ENCODE measurements at places on chromosomes 5 and 9.

GRCh38 chr5:54988218-54988617 is 2.8 kb upstream of the ESM1 start:
- DNase-seq = peak; percentile 38

- no peak for DNase-seq
Observed at GRCh38 chr5:57402761-57403160, 79.8 kb downstream of the ACTBL2 start.

- DNase-seq = no peak
Observed at GRCh38 chr9:127792417-127793031, 6.7 kb downstream of the CDK9 start.

DNA sequence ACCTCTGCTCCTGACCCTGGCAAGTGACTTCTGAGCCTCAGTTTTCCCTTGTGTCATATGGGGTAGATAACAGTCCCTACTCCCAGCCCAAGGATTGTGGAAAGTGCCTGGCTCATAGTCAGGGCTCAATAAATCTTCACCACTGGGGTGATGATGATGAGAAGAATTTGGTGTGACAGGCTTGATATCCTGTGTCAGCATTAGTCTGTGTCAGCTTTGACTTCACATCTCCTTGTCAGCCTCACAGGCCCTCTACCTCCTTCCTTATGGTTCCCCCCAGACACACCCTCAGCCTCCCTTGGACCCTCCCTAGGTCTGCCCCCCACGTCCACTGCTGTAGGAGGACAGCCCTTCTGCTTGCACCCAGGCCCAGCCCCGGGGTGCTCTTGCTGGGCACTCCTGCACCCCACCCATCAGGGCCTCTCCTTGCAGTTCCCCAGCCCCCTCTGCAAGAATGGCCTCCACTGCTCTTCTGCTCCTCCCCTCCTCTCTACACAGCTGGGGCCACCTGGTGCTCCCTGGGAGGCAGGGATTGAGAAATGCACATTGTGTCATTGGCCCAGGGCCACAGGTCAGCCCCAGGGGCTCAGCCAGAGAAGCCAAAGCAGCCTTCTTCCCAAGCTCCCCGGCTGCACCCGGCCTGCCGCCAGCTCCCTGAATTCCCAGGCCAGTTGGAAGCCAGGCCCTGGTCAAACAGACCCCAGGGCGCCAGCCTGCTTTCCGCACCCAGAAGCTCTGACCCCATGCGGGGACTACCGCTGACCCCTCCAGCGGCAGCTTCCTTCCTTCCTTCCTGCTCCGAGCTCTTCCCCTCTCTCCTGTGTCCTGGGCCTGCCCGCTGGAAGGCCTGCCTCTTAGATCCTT is 7.7 kb downstream of the FGFR4 start:
- DNase-seq = no peak

GRCh38 chr5:62342476-62342837 is 36.5 kb downstream of the KIF2A start:
- DNase-seq = no peak

GRCh38 chr5:122064992-122065391 is 13.1 kb downstream of the LOX start:
- DNase-seq = no peak

DNA sequence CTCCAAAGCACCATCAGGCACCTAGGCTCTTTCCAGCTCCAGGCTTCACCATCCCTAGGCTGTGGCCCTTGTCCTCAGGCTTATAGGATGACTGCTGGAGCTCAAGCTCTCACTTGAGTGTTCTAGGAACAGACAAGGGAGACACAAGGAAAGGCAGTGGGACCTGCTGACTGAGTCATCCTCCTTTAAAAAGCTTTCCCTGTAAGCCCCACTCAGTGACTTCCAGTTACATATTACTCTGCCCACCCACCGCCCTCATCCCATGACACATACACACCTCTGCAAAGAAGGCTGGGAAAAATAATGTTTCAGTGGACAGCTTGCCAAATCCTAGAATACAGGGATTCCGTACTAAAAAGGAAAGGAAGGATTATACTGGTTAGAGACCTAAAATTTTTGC is 154.2 kb upstream of the ZNF366 start:
- no peak for DNase-seq

DNA sequence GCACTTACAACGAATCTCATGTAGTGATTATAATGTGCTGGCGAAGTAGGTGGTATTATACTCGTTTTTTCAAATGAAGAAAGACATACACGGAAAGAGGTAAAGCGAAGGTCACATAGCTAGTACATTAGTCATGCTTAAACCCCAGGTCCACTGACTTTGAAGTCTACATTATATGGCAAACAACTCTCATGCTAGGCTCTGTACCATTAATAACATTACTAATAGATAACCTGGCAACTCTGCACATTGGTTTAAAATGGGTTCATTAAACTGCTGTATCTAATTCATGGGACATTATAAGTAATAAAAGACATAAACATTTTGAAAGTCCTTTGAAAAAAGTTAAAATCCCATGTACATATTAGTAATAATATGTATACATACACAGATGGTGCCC is 21.2 kb downstream of the FYB1 start:
- DNase-seq = no peak

DNA sequence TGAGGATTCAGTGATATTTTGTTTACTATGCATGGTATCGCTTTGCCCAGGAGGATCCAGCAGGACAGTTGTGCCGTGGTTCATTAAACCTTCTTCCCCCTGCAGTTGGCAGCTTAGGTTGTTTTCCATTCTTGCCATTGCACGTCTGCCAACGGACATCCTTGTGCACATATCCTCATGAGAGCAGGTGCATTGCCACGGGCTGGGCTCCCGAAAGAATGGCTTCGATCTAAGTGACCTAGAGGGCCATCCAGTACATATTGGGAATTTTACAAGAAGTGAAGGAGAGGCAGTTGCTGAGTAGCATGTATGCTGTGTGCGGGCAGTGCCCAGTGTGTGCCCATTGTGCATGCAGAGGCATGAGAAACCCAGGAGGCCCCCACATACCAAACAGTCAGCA is 22.1 kb downstream of the HRH2 start:
- DNase-seq = no peak

DNA sequence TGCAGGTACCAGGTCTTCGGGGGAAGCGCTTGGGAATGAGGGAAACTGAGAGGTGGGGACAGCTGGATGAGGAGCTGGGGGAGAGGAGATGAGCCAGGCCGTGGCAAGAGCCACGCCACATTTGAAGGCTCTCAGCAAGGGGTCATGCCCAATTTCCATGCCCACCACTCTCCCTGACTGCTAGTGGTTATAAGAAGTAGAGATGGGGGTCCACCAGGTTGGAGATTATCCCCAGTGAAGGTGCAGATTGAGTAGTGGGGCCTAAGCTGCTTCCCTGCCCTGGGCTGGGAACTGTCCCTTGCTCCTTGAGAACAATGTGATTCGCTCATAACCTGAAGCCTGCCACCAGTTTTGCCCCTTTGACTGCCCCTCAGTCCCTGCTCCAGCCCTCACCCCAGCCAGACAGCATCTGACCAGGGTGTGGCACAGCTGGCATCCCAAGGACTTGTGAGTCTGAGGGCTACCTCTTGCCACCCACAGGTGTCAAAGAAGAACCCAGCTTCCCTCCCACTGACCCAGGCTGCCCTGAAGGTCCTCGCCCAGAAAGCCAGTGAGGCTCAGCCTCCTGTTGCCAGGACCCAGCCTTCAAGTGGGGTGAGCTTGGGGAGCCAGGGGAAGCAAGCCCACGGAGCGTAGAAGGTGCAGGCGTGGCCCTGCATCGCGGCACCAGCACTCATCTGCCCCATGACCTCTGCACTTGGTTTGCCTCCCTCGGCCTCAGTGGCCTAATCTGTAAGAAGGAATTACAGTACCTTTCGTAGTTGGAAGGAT is 21.5 kb downstream of the CD74 start:
- no peak for DNase-seq

DNA sequence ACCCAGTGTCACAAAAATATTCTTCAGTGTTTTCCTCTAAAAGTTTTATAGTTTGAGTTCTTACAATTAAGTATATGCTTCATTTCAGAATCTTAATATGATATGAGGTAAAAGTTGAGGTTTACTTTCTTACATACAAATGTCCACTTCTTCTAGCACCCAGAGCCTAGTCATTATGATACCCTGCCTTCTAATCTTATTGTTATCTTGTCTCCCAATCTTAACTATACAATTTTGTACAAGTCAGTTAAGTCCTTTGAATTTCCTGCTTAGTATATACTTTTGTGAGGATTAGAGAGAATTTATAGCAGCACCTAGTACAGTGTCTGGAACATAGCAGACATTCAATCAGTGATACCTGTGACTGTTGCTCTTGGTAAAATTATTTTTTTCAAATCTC is 29.3 kb downstream of the RAD50 start:
- DNase-seq = no peak

DNA sequence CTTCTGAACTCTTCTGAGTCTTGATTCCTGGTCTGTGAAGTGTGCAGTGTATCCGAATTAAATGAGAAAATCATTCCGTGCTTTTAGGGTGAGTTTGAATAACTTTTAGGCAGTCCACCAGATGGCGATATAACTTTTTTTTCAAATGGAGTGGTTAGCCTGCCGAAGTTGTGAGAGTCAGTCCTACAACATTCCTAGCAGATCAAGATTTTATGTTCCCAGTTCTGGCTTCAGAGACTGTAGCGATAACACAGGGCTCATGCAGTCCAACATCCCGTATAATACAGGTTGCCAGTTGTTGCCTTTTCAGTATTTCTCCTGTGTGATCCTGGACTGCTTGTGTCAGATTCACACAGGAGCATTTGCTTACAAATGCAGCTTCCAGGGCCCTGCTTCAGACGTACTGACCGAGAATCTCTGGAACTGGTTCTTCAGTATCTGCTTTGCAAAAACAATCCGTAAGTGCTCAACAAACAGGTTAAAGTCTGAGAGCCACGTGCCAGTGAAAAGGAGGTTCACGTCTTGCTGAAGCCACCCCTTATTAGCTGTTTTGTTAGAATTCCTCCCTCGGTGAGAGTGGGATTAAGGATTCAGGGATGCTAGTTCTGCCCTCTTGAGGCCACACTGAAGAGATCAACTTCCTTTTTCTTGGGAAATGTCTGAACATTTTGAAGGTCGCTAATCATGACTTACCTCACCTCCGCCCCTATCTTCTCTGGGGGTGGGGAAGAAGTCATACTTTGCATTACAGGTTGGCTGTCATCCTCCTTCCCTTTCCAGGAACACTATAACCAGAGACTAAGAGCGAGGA is 22.8 kb downstream of the SMIM3 start:
- no peak for DNase-seq

DNA sequence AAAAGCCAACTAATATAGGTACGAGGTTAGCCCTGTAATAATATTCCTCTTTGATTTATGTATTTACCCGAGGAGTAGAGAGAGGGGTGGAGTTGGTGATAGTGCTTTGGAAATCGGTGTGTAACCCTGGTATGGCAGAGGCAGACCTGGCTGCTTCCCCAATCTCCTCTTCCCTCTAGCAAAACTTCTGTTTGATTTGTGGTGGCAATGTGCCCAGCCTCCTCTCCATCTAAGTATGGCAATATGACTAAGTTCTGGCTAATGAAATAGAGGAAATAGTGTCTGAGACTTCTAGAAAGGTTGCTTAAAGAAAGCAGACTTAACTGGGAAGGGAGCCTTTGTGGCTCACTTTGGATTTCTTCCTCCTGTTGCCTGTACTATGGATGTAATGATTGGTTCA is 491.1 kb downstream of the ENC1 start:
- no peak for DNase-seq

DNA sequence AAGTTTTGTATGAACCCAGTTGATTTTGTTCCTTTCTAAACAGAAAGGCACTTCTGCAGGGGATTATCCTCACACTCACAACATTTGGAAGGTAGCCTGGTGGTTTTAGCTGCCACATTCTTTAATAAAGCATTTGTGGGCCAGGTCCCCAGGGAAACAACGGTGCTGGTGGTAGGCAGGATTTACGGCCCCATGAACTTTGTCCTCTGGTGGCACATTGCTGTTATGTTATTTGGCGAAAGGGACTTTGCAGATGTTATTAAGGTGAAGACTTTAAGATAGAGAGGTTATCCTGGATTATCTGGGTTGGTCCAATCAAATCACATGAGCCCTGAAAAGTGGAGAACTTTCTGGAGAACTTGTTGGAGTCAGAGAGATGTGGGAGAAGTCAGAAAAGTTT is 86.3 kb upstream of the C9orf72 start:
- DNase-seq = no peak

DNA sequence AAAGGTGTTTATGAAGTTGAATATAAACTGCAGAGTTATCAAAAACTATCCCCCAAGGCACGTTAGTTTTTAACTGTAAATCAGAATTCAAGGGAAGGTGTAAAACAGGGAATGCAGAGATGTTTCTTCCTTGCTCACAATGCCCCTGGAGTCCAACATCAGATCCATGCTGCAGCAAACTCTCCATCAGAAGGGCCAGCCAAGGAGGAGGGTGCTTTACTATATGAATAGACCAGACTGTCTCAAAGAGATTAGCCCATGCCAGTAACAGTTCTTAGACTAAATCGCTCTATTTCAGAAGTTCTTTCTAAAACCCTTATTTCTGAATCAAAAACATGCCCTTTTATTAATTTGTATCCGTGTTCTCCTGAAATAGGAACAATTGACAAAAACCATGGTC is 362.8 kb upstream of the RPS23 start:
- DNase-seq = no peak

- no peak for DNase-seq
Observed at GRCh38 chr5:96322217-96322616, 110.8 kb downstream of the PCSK1 start.

GRCh38 chr5:149060325-149060724 is 2.5 kb downstream of the SH3TC2 start:
- no peak for DNase-seq

DNA sequence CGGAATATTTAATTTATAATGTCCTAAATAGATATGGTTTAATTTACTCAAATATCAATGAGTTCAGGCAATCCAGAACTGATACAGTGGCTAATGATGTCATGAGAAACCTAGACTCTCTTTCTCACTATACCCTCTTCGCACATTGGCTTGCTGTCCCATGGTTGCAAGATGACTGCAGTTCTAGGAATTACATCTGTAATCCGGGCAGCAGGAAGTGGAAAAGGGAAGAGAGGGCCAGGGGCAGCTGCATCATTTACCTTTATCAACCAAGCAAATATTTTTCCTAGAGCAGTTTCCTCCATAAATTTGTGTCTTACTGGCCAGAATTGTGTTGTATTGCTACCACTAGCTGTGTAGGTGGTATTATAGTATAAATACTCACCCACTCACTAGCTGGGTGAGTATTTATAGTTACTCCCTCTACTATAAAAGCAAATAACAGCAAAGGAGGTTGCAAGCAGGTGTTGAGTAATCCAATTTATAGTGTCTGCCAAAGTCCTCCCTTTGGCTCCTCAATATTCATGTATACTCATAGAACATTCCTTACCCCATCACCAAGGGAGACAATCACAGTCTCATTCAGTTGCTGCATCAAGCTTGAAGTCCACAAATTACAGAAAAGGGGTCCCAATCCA is 168.8 kb downstream of the DROSHA start:
- DNase-seq = no peak

DNA sequence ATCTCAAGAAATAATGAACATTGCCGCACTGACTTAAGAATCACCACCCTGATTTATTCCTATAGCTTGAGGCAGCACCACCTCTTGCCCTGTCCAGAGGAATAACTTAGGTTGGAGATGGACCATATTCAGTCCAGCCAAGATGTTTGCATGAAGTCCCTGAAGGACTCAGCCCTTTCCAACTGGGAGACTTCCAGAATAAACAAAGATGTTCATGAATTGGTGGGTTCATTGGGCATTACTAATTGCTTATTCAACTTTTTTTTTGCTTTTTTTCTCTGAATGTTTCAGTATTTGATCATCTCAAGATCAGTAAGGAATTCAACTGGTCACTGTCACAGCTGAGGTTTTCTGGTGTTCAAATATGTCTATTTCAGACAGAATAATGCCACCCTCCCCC is 470.6 kb downstream of the CCDC171 start:
- no peak for DNase-seq

- no peak for DNase-seq
Observed at GRCh38 chr5:93072831-93073459, 508.1 kb downstream of the NR2F1-AS1 start.
